PC-9 (cell line): ENCODE measurements at places on chromosomes 7 and 10. TPM values are rescaled to one million over a fixed set of nuclear protein-coding genes. Genes with fewer than 3 reads are reported as not detected.

The EPO gene
- total RNA-seq = 0.30 and 0.44 TPM in 2 replicates

DNA sequence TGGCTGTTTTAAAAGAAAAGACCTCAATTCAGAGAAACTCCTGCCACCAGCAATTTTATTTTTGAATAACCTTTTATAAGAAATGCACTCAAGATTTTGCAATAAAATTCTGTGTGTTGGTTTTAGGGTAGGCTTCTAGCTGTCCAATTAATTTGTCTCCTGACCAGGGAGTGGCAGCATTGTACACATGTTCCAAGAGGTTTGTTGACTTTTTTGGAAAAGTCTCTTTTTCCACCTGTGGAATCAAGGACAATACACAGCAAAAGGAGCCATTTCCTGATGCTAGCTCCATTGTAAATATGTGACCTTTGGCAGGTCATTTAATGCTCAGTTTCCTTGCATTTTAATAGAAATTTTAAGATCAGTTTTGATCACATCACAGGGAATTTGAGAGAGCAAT is 1.8 kb downstream of the GIMAP5 start:
- no peak for DNase-seq

GRCh38 chr7:159239028-159239427 is 94.4 kb upstream of the VIPR2 start:
- DNase-seq = no peak

DNA sequence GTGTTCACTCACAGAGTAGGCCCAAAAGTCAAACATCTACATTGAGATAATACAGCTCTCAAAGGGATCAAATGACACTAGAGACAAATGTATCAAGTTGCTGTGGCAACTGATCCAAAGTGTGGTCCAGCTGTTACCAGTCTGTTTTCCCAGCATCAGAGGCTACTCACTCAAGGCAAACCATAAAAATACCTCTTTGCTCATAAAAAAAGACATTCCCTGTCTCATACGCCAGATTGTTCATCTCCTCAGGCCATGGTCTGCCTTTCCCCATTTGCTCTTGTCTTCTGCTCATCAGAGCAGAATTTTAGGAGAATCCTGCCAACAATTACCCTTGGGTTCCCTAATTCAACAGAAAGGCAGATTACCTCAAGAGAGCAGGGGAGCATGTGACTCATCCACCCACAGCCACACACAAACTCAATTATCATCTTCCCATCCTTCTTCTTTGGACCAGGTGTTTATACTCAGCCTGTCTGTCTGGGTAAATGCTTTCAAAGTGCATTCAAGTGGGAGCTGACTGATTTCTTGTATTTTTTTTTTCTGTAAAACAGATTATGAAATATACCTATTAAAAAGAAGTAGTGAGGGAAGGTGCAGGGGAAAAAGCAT is 226.5 kb upstream of the HPS1 start:
- no peak for DNase-seq

DNA sequence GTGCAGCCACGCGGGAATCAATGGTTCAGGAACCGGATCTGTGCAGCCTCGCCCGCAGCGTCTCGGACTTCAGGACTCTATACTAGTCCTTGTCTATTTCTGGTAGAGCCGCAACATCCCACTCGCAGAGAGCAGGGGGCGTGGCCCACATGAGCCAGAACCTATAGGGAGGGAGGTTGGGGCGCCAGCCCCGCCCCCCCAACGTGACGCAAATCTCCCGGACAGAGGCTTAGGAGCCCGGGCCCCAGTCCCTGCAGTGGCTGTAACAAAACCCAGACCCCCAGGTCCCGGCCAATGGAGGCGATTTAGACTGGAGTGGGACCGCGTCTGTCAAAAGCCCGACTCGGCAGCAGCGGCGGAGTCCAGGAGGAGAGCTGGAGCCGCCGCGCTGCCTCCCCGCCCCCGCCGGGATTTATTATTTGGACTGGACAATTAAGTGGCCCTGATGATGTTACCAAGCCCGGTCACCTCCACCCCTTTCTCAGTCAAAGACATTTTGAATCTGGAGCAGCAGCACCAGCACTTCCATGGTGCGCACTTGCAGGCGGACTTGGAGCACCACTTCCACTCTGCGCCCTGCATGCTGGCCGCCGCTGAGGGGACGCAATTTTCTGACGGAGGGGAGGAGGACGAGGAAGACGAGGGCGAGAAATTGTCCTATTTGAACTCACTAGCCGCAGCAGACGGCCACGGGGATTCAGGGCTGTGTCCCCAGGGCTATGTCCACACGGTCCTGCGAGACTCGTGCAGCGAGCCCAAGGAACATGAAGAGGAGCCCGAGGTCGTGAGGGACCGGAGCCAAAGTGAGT is at the start of gene NKX2-3:
Gene NKX2-3, plus strand, starts transcription at position 256 of the 809 bp plus-strand sequence. Its CDS starts 190 bp downstream, at position 446.
- no peak for DNase-seq
